ENCODE measurements at places on chromosomes 1 and 21.
A peak's percentile ranks its signal among the peaks of the same experiment; 100 is the strongest.

- no peak for DNase-seq
Observed at GRCh38 chr1:17307329-17307728, 668 bp upstream of the PADI4 start.

GRCh38 chr1:231517076-231517475 lies 11.4 kb upstream of the TSNAX start:
- no peak for DNase-seq

DNA sequence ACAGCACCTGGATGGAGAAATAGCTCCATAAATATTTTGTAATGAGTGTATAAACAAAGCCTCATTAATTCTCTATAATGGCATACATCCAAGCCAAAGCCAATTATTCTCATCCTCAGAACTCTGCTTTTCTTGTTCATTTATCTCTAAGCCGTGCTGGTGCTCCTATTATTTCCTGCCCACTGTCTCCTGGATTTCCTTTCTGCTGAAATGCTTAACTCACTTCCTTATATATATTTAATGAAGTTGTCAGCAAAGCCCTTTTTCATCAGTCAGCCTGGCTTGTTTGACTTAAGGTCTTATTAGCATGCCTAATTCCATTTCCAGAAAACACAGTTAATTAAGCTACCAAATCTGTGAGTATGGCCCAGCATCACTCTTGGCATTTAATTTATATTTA lies 93.4 kb downstream of the SLC25A24 start:
- no peak for DNase-seq

DNA sequence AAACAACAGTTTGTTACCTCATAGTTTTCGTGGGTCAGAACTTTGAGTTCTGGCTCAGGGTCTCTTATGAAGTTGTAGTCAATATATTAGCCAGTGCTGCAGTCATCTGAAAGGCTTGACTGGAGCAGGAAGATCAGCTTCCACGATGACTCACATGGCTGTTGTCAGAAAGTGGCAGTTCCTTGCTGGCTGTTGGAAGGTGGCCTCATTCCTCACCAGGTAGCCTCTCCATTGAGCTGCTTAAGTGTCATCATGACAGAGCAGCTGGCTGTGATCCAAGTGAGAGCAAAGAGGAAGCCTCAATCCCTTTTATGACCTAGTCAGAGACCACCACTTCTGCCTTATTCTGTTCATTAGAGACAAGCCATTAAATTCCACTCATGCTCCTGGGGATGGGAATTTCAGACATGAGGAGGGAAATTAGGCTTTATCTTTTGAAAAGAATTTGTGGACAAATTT lies 5.6 kb downstream of the OSBPL9 start:
- peak; percentile 86 for DNase-seq

- DNase-seq = peak; percentile 35
Observed at GRCh38 chr21:42941696-42942085, 16.3 kb upstream of the ERVH48-1 start.

All from endodermal cell (in vitro differentiated cells).